ENCODE measurements at places on chromosomes 2 and 18.

DNA sequence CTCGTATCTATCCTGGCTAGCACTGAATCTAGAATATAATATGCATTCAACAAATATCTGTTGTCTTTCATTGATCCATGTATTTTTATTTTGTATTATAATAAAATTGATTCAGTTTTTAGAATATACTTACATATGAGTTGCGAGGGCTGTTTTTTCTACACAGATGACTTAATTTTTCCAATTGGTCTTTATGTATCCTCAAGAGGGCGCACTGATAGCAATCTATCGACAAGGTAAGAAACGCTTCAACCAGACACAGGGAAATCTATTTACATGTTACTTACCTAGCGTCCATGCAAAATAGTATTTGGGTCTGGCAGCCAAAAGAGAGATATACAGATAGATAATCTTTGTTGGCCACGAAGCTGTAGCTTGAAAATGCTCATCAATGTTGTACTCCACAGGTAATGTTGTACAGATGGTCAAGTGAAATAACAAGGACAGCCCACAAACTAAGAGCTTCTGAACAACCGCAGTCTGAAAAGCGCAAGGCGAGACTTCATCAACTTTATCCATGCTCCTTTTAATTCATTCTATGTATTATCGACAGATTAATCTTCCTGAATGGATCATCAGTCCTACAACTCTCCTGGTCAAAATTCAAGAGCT, 35.5 kb upstream of the KIDINS220 start:
- DNase-seq = no peak

- no peak for DNase-seq
Observed at GRCh38 chr2:2919574-2920365, 457.8 kb downstream of the EIPR1 start.

DNA sequence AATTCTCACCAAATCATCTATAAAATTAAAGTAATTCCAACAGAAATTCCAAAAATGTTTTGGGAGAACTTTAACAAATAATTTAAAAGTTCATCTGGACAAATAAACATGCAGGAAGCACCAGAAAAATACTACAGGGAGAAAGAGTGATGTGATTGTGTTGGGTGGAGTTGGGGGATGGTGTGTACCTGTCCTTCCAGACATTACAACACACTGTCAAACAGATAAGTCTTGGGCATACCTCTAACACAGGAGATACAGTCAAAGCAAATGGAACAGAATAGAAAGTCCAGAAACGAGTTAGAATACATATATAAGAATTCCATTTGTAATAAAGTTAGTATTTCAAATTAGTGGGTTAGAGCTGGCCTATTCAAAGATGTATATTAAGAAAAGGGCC, 22.6 kb downstream of the METTL8 start:
- DNase-seq = no peak

DNA sequence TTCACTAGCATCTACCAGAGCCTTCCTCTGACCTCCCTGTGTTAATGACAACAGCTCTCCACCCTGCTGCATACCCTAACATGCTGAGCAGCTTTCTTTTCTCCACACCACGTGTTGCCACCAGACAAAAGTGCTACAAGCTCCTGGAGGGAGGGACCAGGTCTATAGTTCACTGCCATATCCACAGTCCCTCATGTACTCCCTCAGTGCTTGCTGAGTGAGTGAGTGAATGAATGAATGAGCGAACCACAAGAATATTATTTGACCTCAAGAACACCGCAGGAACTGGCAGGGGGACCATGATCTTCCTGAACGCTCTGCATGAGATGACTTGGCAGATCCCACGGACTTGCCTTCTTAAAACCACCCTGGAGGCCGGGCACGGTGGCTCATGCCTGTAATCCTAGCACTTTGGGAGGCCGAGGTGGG, 47.4 kb upstream of the CAB39 start:
- no peak for DNase-seq

- no peak for DNase-seq
Observed at GRCh38 chr2:203594541-203594940, 59.4 kb upstream of the RAPH1 start.

- no peak for DNase-seq
Observed at GRCh38 chr2:148201075-148202004, 180.4 kb downstream of the MBD5 start.

DNA sequence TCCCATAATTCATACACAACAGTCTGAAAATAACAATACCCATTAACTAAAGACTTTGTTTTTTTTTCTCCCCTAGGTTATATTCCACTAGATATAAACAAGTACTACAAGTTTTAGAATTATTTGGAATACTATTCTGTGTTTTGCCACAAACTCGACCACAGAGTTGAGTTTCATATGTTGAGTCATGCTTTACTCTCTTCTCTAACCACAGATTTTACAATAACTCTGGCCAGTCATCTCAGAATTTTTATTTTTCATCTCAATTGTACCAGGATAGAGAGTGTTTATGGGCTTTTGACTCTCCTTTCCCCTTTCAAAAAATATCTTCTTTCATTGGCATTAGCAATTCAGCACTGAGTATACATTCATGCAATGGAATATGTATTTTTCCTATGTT, 348.7 kb upstream of the GALNT5 start:
- no peak for DNase-seq

DNA sequence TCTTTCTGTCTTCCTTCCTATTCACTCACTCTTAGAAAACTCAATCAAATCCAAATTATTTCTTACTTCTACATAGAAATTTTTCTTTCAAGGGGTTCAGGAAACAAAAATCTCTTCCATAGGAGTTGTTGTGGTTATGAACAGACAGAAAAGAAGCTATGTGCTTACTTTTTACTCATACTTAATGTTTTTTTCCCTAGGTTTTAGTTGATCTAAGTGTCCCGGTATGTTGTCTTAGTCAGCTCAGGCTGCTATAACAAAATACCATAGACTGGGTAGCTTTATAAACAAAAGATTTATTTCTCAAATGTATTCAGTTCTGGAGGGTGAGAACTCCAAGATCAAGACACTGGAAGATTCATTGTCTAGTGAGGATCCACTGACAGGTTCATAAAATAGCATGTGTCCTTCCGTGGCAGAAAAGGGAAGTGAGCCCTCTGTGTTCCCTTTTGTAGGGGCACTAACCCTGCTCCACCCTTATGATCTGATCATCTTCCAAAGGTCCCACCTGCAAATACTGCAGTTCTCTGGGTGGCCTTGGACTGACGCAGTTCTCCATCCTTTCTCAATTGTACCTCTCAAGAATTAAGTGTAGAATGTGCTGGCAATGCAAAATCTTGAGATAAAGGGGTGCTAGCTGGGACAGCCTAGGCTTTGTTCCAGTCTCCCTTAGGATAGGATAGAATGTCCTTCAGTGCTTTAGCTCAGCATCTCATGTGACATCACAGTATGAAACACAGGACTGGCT, 14.4 kb upstream of the VRK2 start:
- DNase-seq = no peak

- no peak for DNase-seq
Observed at GRCh38 chr18:45379903-45380302, 235.4 kb upstream of the SLC14A2 start.

- no peak for DNase-seq
Observed at GRCh38 chr2:15980605-15981098, 40.3 kb downstream of the MYCN start.

Data from NCI-H1436 treated with DMSO at 0.1 percent for 48 hours (cell line).